Stimulated activated CD4-positive, alpha-beta T cell treated with anti-CD3 and anti-CD28 coated beads, Interleukin-1b, Interleukin-23, amount 100 ng/mL, for 1 hour (primary cell): ENCODE measurements at places on chromosomes 4 and X.

- DNase-seq: no peak
Measured at GRCh38 chrX:6849716-6850414, 297.6 kb upstream of the STS start.

DNA sequence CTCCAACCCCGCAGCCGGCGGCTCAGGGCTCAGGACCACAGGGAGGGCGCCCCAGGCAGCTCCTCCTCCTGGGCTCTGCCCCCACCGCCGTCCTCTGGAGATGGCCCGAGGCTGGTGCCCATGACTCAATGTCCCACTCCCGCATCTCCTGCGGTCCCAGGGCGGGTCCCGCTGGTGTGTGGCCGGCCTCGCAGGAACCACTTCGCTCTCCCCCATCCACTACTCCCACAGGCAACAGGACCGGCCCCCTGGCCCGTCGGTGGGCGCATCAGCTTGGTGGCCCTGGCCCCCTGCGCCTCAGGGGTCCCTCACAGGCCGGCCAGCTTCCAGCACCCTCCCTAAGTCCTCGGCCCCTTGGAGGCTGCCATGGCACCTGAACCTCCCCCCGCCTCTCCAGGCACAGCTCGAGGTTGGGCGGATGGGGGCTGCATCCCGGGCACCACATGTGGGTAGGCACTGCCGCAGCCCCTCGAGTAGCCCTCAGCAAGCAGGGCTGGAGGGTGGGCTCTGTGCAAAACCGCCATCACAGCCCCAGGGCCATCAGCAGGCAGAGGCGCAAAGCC, 22.8 kb upstream of the SPON2 start:
- DNase-seq: no peak

DNA sequence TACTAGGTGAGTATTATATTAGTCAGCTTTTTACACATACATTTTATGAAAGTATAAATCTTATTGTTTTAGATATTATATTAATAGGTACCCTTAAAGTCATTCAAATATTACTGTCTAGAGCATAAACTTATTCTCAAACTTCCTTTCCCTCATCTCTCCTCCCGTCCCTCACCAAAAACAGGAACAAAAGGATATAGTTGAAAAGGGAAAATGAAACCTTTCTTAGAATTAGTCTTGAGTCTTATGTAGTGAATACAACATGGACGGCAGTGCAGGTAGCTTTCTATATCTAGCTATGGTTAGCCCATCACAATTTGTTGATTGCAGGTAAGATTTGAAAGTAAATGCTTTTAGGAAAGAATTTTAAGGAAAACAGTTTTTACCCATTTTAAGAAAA, 65.6 kb downstream of the RBPJ start:
- DNase-seq: no peak

GRCh38 chrX:19639056-19639455, 123.7 kb upstream of the MAP3K15 start:
- DNase-seq: no peak

DNA sequence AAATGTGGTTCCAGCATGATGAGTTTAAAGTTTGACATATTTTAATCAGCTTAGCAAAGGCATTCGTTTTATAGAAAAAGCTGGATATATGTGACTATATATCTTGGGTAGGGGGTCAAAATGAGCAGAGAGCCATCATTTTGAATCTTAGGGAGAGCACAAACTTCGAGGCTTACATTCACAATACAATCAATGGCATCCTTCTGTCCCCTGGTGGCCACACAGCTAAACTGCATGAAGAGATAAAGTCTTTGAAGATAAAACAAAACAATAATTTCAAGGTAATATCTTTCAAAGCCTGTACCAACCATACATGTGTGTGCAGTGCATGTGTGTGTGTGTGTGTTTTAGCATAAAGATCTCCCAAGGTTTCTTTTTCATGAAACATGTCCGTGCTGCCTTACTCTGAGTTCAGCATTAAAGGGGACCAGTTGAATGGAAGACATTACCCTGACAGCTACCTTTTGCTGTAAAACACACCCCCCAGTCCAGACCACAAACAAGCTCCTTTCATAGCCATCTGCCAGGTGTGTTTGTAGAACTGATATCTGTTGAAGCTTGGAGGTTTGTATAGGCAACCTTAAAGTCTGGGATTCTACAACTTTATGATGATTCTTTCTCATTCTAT, 22.0 kb downstream of the DYNLT3 start:
- DNase-seq: no peak

- no peak for DNase-seq
Measured at GRCh38 chrX:23901805-23902204, 5.9 kb downstream of the APOO start.

DNA sequence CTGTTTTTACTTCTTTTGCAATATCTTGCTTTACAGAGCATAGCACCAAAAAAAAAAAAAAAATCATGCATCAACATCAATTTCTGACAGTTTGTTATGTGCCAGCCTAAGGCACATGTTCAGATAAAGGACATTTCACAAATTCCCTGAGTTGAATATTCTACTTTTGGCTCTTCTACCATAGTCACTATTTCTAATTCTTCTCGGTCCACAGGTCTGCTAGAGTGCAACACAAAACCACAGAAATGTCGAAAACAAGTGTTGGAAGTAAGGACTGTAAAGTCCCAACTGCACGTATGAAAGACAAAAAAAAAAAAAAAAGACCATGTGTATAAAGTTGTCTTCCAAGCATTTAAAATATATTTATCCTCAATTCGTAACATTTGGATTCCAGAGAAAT, 494.2 kb upstream of the INTU start:
- DNase-seq: no peak

GRCh38 chrX:13536551-13536950, 32.9 kb upstream of the EGFL6 start:
- DNase-seq: no peak

- DNase-seq: no peak
Measured at GRCh38 chr4:3283916-3284315, 8.9 kb upstream of the RGS12 start.

- no peak for DNase-seq
Measured at GRCh38 chr4:112411781-112412550, 104.0 kb downstream of the NEUROG2 start.

DNA sequence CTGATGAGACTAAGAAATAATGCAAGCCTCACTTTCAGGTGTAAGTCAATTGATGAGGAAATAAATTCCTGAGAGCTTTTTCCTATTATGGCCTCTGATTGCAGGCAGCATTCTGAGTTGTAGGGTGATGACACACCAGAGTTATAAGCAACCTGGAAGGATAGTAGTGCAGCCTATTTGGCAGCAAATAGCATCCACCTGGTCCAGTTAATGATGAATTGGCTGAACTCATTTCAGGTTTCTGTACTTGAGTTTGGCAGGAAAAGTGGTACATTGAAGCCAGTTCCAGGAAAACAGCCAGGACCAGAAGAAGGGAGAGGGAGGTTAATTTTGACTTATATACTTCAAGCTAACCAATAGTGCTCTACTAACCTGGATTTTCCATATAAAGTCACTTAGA, 316.8 kb downstream of the NAF1 start:
- no peak for DNase-seq
